Mesothelial cell of epicardium (in vitro differentiated cells): ENCODE measurements at places on chromosomes 7 and 10.

- no peak for DNase-seq
Measured at GRCh38 chr7:112596981-112597380, 116.2 kb downstream of the LSMEM1 start.

GRCh38 chr10:70590655-70591416 is 11.7 kb downstream of the PRF1 start:
- DNase-seq, result no peak

- no peak for DNase-seq
Measured at GRCh38 chr10:48901319-48901718, 38.3 kb downstream of the LRRC18 start.

DNA sequence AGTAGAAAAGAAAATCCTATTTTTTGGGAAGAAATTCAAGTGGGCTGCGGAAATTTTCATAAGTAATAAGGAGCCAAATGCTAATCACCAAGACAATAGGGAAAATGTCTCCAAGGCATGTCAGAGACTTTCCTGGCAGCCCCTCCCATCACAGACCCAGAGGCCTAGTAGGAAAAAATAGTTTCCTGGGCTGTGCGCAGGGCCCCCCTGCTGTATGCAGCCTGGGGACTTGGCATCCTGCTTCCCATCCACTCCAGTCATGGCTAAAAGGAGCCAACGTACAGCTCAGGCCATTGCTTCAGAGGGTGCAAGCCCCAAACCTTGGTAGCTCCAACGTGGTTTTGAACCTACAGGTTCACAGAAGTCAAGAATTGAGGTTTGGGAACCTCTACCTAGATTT is 12.8 kb upstream of the POT1 start:
- no peak for DNase-seq

GRCh38 chr7:74026903-74027682 is 880 bp upstream of the ELN start:
- peak; percentile 89 for DNase-seq

GRCh38 chr7:117015258-117016184 is 62.2 kb downstream of the ST7 start:
- DNase-seq, result no peak

DNA sequence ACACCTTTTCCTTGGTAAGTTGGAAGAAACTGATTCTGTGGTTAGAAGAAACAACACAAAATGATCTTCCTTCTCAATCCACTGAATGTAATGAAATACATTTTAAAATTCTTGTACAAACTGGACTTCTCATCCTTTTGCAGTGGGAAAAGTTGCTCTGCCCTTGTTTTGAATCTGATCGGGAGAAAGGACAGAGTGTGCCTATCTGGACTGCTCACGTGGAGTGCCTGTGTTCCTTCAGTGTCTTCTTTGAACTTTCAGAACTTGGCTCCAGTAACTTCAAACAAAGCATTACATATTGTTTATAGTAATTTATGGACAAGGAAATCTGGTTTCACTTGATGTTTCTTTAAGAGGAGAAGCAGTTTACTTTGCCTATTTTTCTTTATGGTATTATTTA is 17.1 kb downstream of the SLC26A3 start:
- DNase-seq, result no peak

- no peak for DNase-seq
Measured at GRCh38 chr10:77004917-77005564, 632.6 kb downstream of the KCNMA1 start.

DNA sequence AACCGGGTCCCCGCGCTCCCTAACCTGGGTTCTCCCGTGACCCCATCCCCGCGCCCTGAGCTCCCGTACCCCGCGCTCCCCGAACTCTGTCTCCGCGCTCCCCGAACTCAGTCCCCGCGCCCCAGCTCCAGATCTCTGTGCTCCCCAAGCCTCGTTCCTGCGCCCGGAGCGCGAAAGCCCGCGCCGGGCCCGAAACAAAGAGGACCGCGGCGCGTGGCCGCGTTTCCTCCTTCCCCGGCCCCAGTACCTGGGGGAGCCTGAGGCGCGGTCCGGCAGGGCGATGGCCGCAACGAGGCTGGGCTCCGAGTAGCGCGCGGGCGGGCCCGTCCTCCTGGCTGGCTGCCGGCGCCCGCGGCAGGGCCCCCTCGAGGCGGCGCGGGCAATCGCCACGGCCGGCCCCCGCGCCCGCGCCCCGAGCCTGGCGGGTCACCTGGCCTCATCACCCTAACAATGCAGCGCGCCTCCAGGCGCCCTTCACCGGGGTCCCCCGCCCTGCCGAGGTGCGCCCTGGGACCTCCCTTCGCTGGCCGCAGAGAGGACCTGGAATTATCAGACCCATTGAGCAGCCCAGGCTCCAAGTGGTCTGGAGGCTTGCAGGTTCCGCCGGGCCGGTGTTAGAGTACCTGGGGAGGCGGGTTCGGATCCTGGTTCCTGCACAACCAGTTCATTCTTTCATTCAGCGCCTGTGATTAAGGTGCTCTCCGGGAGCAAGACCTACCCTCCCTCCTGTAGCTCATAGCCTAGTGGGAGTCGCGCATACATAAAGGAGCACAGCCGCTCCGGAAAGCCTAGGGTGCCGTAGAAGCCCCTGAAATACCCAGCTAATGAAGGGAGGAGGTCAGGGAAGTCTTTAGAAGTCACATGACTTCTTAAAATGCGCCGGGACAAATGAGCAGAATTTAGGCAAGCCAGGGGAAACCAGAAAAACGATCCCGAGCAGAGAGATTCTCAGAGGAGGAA is at the start of gene TNS3:
Gene TNS3 (minus strand): TSS at position 308 of the 960 bp plus-strand sequence. CDS start 142,475 bp downstream, outside the sequence.
- peak; percentile 70 for DNase-seq

DNA sequence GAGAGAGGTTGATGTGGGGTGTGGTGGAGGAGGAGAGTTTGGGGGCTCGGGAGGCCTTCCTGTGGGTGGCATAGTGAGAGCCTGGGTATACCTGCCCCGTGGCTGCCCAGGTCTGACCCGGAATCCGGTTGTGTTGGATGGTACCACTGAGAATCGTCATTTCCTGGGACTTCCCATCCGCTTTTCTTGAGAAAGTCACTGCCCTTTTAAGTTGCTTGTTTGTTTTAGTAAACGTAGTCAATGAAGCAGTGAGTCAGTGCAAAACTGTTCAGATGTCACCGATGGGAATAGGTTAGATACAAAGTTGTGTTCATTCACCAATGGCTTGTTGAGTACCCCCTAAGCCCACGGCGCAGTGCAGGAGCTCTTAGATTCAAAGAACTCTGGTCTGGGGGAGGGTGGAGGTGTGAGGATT is 285.8 kb downstream of the CAMK1D start:
- DNase-seq, result no peak

- DNase-seq, result no peak
Measured at GRCh38 chr7:44162179-44162578, 21.0 kb upstream of the MYL7 start.

- no peak for DNase-seq
Measured at GRCh38 chr10:7866176-7866575, 47.9 kb downstream of the TAF3 start.

- no peak for DNase-seq
Measured at GRCh38 chr10:86727470-86727869, 28.9 kb upstream of the BMPR1A start.

- no peak for DNase-seq
Measured at GRCh38 chr10:120398180-120398579, 58.8 kb upstream of the PLPP4 start.

- no peak for DNase-seq
Measured at GRCh38 chr10:72886621-72887020, 6.9 kb upstream of the OIT3 start.

GRCh38 chr7:151148319-151149259 is 18.9 kb downstream of the GBX1 start:
- DNase-seq, result no peak

DNA sequence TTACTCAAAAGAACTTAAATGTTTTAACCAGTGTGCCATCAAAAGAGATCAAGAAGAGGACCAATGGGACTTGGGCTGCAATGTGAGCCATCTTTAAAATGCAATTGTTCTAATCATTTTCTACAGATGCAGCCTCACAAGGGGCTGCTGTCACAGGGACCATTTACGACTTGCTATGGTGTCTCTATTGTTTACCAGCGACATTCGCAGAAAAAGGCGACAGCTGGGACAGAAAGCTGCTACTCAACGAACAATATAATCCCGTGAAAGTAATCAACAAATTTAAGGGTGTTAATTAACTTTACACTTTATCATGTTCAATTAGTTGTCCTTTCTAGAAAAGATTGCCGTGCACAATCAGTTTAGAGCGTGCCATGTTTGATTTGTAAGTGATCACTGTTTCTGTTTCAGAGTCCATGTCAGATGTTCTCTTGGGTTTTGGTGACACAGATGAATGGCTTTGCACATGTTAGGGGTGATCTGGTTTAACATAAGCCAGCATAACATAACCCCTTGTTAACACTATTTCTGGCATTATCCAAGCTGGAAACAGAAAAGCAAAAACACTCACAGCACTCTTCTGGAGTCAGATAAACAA is 110.8 kb downstream of the HIBADH start:
- DNase-seq, result no peak

GRCh38 chr7:157017149-157017548 is 6.7 kb upstream of the MNX1 start:
- no peak for DNase-seq

DNA sequence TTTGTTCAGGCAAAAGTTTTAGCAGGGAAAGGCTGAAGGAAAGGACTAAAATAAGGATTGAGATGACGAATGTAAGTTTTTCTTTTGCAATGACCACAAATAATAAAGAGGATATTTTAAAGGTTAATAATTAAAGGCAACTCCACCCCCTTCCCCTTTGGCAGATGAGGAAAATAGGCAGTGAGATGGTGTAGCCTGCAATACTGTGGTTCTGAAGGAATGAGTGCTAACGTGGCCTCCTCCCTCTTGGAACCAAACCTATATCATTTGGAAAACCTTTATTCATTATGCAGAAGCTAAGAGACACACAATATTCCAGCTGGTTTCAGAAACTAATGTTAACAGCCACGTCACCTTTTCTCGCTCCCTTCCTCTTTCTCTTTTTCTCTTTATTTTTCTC is 70.9 kb upstream of the COL1A2 start:
- no peak for DNase-seq

- DNase-seq, result no peak
Measured at GRCh38 chr7:78764571-78764970, 688.9 kb downstream of the MAGI2 start.

GRCh38 chr7:5231811-5232484 is 41.9 kb downstream of the WIPI2 start:
- no peak for DNase-seq

- DNase-seq, result no peak
Measured at GRCh38 chr10:9547936-9548904, 1469.5 kb upstream of the CELF2 start.

DNA sequence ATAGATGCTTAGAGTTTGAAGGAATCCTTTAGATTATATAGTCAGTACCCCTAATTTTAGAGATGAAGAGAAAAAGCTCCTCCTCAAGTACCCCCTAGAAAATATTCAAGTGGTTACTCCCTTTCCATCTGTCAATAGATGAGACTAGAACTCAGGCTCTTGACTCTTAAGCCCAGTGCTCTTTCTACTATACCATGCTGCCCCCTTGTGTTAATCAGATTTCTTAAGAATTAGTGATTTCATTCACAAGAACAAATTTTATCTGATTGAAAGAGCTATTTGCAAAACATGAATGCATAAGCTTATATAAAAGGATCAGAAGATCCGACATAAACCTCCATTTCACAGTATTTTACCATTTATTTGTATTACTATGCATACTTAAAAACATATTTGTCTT is 179.3 kb downstream of the TFEC start:
- DNase-seq, result no peak

DNA sequence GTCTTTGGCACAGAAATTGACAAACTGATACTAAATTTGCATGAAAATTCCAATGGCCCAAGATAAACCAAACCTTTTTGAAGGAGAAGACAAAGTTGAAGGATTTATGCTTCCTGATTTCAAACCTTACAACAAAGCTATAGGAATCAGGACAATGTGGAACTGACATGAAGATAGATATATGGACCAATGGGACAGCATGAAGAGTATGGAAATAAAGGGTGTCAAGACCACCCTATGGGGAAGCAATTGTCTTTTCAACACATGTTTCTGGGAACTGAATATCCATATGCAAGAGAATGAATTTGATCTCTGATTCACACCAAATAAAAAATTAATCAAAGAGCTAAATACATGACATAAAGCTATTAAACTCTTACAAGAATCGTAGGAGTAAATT is 77.2 kb upstream of the ADARB2 start:
- DNase-seq, result no peak

- DNase-seq, result no peak
Measured at GRCh38 chr10:23069019-23069815, 26.2 kb upstream of the MSRB2 start.

GRCh38 chr10:49629431-49629881 is 15.6 kb downstream of the CHAT start:
- DNase-seq, result no peak

DNA sequence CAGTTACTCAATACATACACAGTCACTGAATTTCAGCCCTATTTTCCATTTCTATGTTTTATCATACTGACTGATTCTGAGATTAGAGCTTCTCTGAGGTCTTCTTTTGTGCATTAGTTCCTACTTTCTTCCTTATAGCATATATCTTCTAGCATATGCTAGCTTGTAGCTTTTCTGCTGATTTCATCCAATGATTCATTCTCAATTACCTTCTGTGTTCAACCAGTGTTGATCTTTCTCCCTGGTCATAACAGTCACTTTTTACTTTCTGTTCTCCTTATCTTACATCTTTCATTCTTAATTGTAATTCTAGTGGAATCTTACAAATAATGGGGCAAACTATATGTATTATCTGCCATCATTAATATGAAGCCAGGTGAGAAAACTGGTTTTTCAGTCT is 159.5 kb upstream of the HGF start:
- DNase-seq, result no peak

GRCh38 chr7:27203365-27203953 is 3.6 kb upstream of the HOXA13 start:
- peak; percentile 37 for DNase-seq

- DNase-seq, result no peak
Measured at GRCh38 chr10:127044186-127044585, 139.0 kb downstream of the DOCK1 start.

GRCh38 chr7:122298618-122299017 is 5.9 kb downstream of the FEZF1 start:
- no peak for DNase-seq

- no peak for DNase-seq
Measured at GRCh38 chr7:117839507-117839906, 33.7 kb downstream of the CTTNBP2 start.

- DNase-seq, result no peak
Measured at GRCh38 chr10:29737074-29737593, 102.4 kb upstream of the SVIL start.
